ENCODE measurements at places on chromosomes 3 and 15. TPM values are rescaled to one million over a fixed set of nuclear protein-coding genes. Genes with fewer than 3 reads are reported as not detected.

The FBXO40 gene
- polyA plus RNA-seq: 0.09 TPM

The CNBP gene
- 251 TPM for polyA plus RNA-seq

The IRAK2 gene
- polyA plus RNA-seq: 4.8 TPM

The SLC27A2 gene
- polyA plus RNA-seq: 2.7 TPM

The C3orf22 gene
- 0.27 TPM for polyA plus RNA-seq

The CCR3 gene
- not detected for polyA plus RNA-seq
